ENCODE measurements at places on chromosomes 1 and 21.

GRCh38 chr21:37877171-37877570 is 39.1 kb downstream of the KCNJ6 start:
- DNase-seq = peak; percentile 78

- no peak for DNase-seq
Measured at GRCh38 chr1:208225954-208226937, 17.9 kb downstream of the PLXNA2 start.

- no peak for DNase-seq
Measured at GRCh38 chr1:199616947-199617346, 410.6 kb upstream of the NR5A2 start.

DNA sequence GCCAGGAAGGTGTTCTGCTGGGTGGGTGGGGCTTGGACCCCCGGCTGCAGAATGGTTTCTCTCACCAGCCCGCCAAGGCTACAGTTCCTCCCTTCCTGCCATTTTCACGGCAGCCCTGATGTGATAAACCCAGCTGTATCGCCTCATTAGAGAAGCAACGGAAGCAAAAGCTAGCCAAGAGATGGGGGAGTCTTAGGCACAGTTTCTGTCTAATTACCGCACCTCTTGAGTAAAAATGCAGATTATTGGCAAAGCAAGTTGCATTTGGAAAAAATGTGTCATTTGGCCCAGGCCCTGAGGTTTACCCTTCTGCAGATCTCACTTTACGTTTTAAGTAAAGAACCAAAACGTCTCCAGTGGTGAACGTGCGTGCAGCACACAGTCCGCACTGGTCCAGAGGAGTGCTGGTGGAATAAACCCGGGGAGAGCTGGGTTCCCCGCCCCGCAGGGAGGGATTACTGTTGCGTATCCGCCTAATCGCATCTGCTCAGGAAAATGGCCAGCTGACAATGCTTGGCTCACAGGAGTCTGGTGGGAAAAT is 109.9 kb downstream of the GALNT2 start:
- no peak for DNase-seq

- DNase-seq = no peak
Measured at GRCh38 chr1:13751985-13752384, 52.0 kb downstream of the PRDM2 start.

GRCh38 chr1:99737016-99737415 is 29.4 kb downstream of the FRRS1 start:
- DNase-seq = peak; percentile 66

DNA sequence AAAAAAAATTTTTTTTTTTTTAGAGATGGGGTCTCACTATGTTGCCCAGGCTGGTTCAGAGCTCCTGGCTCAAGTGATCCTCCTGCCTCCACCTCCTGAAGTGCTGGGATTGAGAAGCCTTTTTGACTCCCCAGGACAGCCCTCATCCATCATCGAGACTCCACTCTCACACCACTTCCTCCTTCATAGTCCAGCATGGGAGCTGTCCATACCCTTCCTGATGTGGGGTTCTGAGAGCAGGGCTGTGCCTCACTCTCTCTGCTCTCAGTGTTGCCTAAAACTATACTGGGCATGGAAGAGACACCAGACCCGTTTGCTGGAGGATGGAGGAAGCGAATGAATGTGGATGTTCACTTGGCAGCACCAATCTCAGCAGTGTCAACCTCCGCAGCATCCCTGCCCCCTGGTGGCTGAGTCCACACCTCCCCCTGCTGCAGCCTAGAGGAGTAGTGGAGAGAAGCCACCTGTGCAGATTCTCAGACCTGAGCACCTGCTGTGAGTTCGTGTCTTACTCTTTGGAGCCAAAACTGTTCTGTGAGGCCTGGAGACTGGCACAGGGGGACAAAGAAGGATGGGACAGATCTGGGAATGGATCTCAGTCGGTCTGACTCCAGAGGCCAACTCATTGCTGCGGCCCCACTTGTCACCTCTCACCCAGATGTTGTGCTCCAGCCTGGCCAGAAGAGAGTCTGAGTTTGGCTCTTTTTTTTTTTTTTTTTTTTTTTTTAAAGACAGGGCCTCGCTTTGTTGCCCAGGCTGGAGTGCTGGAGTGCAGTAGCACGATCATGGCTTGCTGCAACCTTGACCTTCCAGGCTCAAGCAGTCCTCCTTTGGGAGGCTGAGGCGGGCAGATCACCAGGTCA is 17.7 kb downstream of the TINAGL1 start:
- DNase-seq = peak; percentile 51

DNA sequence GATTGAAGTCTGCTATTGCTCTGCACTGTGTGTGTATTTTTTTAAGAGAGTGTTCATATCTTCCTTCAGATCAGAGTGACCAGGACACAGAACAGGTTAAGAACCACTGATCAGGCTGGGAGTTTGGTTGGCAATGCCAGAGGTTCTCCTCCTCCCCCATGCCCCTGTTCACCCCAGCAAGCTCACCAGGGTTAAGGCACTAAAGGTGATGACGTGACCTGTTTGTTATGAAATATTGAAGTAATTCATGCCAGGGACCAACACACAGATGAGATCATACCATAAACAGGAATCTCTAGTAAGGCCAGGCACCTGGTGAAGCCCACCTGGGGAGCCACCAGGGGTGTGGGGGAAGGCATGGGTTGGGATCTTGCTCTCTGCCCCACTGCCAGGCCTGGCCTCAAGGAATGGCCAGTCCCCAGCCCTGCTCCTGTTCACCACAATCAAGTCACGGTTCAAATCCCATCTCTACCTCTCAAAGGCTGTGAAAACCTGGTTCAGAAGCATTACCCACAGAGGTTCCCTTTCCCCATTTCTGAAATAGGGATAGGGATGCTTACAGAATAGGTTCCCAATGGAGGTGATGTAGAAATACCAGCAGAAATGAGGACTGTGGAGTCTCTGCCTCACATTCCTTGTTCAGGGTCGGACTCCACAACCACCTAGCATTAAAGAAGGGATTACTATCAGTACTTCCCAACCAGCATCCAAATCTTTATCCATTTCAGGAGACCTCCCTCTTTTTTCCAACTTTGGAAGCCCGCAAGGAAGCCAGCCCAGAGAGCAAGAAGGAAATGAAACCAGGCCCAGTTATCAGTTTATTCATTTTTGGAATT is 2.4 kb downstream of the ID3 start:
- peak; percentile 84 for DNase-seq

DNA sequence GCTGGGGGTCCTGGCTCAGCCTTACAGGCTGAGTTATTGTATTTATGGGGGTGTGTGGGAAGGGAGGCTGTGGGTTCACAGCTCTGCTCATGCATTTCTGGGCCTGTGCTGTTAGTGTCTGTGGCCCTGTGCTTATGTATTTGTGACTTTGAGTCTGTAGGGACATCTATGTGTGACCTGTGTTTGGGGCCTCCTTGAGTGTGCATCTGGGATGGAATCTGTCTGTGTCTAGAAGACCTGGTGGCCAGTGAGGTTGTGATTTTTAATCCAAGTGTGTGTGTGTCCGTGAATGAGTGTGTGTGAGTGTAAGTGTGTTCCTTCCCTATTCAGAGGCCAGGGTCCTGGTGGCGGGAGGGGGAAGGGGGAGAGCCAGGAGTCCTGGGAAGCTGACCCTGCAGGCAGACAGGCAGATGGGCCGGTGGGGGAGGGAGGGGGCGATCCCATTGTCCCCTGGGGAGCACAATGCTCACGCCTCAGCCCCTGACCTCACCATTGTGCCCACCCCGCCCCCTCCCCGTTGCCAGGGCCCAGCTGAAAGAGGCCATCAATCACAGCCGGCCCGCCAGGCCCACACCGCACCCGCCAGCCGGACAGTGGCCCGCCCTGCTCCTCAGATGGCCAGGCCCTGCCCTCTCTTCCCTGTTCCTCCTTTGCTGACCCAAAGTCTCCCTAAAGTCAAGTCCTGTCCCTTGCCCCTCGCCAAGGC is 19.6 kb downstream of the SLC27A3 start:
- no peak for DNase-seq

- no peak for DNase-seq
Measured at GRCh38 chr1:63621075-63621474, 27.9 kb downstream of the PGM1 start.

GRCh38 chr21:34190576-34191321 is 117.4 kb downstream of the MRPS6 start:
- DNase-seq = no peak

- no peak for DNase-seq
Measured at GRCh38 chr21:43957611-43958362, 54.3 kb upstream of the TRAPPC10 start.

DNA sequence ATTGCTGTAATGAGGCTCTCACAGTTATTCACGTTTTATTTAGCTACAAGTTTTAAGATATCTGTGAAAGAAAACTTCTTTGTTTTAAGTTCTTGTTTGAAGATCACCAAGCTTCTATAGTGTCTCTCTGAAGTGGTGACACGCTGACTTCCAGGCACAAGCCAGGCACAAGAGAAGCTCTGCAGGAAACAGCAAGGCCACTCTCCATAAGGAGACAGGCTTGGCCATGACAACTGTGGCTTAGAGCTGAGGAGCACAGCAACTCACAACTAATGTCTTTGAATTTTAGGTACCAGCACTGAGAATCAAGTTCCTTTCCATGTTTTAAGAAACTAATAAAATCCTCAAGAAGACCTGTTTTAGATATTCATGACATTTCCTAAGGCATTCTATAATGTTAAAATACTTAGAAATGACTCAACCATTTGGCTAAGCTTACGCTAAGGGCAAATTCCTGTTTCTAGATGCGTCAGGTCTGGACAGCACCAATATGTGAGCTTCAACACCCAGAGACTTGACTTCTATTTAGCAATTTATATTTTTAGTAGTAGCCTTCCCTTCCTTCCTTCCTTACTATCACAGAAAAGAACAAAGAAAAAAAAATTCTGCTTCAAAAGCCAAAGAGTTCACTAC is 40.2 kb downstream of the APP start:
- no peak for DNase-seq

DNA sequence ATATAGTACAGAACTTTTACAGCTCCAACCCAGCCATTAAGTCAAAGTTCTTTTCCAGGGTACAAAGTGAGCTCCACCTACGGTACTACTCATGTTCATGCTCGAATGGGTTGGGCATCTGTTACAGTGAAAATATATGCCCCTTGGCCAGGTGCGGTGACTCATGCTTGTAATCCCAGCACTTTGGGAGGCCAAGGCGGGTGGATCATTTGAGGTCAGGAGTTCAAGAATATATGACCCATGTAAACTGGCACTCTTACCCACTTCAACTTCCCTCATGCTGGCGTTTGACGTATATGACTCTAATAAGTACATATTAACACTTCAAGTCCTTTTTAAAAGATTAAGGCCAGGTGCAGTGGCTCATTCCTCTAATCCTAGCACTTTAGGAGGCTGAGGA is 71.3 kb upstream of the PKN2 start:
- peak; percentile 70 for DNase-seq

- DNase-seq = peak; percentile 63
Measured at GRCh38 chr1:234604495-234605398, 5.2 kb downstream of the IRF2BP2 start.

DNA sequence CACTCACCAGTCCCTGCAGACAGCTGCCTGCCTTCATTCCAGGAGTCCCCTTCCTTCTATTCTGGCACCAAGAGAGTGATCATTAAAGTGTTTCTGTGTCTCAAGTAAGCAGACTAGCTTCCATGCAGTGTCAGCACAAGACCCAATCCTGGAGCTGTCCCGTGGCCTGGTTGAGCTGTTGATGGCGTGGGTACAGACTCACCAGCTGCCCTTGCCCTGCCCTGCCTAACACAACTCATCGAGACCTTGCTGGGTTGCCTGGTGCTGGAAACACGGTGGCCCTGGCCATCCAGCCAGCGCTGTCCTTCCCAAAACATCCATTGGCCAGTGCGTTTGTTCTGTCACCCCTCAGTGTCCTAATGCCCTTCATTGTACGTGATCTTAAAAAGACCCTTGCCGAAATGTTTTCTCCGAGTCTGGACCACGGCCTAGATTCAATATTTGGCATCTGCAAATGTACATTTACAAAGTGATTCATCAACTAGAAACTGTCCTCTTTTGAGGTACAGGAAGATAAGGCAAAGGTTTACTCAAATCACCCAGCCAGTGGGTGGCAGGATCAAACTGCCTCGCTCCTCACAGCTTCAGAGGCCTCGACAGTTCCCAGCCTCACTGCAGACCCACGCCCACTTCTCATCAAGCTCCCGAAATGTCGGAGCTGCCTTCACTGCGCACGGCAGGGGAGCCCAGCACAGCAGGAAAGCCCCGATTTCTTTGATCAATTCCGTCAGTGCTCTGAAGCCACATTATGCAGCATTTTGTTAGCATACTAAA is 494.2 kb downstream of the KIF26B start:
- no peak for DNase-seq

DNA sequence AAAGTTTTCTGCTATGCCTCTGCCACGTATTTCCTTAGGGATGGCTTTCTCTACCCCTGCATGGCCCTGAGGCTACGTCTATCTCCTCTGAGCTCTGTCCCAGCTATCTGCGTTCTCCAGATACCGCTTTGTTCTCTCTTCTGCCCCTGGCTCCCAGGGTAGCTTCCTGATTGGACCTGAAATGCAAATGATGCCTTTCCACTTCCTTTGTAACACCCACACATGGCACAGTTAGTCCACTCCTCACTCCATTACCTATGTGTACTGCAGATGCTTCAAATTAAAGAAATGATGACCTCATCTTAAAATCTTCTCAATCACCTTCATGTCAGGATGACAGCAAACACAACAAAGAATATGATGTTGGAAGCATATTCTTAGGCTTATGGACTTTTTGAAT is 138.6 kb upstream of the POGK start:
- no peak for DNase-seq

GRCh38 chr1:111221633-111222291 is 5.8 kb upstream of the CHI3L2 start:
- DNase-seq = no peak

- DNase-seq = no peak
Measured at GRCh38 chr1:92315766-92316599, 17.1 kb downstream of the RPAP2 start.

All from RCC 7860 (cell line).